ENCODE measurements at places on chromosomes 1 and 21.

DNA sequence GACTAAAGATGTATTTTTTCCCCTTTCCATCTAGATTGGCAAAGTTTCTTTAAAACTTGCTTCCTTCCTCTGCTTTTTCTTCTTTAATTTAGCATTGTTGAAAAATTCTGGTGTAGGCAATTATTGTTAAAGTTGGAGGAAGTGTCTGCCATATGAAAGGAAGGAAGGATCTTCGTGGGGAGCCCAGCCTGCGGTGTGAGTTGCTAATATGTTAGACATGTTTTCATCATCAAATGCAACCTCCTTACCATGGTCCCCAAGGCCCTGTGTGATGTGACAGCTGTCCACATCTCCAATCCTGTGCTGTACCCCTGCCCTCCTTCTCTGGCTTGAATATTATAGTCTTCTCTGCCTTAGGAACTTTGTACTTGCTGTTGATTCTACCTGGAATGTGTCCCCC, 81.0 kb upstream of the ZBTB18 start:
- DNase-seq = no peak

DNA sequence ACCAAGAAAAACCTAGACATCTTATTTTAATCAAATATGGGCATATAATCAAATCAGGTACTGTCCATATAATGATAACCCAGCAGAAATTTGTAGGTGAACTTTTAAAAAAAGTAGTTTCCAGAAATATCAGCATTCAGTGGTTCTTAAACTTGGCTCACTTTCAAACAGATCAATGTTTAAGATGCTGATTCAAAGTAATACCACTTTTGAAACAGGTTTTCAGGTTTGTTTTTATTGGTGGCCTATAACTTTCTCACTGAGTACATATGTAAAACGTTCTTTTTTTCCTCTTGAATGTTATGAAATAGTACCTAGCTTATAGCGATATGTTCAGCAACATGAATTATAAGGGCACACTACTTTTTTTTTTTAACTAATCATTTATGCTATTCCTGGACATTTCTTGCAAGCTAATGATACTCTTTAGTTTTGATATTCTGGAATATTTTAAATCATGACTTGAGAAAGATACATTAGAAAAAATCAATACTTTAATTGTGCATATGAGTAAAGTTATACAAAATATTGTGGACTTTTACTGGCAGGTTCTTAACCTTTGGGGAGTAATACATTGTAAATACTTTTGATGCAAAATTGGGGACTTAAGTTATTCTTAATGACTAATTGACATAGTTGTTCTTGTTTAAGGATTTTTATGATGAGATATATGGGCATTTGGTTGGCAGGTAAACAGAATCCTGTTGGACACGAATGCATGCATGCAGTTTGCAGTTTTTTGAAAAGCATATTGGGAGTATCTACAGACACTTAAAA, 3.0 kb downstream of the NFIA start:
- no peak for DNase-seq

DNA sequence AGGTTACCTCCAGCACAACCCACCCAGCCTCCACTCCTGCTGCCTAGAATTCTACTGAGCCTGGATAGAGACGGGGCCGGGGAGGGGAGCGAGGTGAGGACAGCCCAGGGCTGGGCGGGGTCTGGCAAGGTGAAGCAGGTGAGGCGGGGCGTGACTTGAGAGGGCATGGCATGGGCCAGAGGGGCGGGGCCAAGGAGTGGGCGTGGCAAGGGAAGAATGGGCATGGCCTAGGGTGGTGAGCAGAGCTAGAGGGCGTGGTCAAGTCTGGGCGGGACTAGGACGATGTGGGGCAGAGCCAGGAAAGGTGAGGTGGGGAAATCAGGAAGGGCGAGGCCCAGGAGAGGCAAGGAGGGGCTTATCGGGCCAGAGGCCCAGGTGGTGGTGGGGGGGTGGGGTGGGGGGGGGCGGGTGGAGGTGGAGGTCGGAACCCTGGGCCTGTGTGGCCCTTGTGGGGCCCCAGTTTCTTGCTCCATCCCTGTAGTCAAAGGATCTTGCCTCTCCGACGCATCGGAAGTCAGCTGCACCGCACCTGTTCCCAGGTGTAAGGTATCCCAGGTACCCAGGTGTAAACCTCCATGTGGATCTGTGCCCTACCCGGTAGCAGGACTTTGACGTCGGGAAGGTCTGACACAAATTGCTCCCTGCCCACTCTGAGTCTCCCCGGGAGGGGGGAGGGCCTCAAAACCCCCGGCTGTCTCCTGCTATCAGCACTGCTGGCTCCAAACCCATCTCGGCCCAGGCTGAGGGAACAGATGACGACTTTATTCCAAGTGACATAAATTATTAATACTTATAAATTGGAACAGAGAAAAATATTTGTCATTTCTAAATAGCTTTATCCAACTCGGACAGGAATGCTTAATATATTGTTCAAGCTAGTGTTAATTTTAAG, 32.9 kb upstream of the UTS2 start:
- DNase-seq = no peak

DNA sequence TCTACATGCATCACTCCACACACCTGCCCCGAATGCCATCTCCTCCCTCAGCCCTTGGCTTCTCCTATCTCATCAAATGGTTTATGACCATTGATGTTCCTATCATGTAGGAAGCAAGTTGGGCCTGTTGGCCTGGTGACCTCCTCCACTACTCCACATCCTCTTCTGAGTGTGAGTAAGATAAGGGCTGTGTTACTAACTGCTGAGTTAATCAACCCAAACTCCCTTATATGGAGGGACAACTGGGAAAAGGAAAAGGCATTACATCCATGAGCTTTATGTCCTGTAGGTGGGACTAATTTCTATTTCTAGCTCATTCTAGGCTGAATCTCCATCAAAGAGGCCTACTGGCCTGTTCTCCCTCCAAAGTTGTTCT, 57.6 kb downstream of the WLS start:
- DNase-seq = no peak

DNA sequence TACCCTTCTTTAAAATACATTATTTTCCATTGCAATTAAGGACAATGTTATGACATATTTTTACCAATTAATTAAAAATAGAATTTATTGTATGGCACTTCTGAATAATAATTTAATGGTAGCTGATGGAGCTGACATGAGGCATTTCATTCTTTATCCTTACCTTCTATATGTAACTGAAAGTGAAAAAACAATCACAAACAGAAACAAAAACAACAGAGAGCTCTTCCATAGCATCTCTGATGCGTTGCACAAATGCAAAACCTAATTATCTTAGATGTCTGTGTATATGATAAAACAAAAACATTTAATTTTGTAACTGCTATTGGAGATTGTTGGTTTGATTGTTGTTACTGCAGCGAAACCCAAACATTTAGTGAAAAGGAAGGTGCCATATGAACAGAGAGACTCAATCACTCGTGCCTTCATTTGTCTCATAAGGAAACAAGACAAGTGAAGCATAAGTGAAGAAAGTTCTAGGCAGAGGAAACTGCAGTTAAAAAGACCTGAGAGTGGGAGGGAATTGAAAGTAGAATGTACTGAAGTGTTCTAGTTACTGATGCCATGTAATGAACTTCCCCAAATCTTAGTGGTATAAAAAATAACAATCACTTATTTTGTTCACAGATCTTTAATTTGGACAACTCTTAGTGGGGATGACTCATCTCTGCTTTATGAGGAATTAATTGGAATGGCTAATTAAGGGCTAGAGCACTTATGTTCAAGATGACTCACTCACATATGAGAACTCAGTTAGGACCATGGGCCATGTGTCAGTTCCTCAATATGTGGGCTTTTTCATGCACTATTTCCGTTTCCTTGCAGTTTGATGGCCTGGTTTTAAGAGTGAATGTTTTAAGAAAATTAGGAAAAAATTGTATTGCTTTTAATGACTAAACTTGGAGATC, 245.0 kb upstream of the OLFM3 start:
- DNase-seq = no peak

DNA sequence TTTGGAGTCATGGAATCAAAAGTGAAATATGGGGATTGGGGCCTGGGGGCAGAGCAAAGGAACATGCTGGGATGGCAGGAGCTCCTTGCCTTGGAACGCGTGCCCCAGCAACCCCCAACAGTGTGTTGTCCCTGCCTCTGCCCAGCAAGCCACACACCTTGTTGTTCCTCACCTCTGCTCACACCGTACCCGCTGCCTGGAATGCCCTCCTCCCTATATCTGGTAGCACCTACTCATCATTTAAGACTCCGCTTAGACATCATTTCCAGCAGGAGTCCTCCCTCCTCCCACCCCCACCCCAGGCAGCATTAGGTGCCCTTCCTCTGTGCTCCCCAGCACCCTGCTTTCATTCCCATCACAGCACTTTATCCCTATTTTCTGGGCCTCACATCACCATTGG, 7.8 kb downstream of the NECTIN4 start:
- no peak for DNase-seq

DNA sequence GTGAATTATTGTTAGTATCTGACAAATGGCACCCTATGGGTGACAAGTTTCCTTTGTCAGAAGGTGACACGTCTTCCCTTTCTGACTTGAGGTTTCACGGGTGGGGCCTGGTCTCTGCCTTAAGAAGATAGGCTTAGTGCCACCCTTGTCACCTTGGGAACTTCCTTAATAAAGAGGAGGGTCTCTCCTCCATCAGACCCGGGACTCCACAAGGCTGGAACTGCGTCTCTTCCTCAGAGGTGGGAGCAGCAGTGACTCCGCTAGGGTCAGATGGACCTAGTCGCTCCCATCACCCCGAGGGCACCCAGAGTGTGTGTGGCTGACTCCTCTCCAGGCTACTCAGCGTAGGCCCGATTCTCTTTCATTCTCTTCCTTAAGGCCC, 774 bp upstream of the WDTC1 start:
- peak; percentile 48 for DNase-seq

DNA sequence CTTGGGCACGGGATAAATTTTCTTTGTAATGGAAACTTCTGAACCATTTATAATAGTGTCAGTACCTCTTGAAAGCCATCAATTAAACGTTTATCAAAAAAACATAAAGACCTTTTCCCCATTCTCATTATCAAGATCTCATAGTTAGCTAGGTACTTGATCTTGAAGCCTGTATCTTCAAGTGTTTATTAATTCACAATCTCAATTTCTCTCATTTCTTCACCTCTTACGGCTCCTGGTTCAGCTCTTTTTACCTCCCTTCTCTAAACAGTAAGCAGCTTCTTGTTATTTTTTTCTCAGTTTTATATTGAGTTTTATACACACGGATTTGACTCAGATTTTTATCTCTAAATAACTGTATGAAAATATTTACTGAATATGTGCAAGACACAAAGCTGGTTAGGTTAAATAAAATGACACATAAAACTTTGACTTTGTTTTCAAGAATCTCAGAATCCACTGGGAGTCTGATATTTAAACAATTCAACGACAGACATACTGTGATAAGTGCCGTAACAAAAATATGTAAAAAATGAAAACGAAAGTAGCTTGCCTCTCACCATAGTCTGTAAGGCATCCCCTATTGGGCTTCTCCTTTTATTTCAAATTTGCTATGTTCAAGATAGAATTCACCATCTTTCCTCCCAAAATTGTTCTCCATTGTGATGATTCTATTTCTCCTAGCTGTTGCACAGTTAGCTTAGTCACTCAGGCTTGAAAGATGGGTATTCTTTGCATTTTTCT, 411.6 kb upstream of the ZRANB2 start:
- DNase-seq = no peak

- DNase-seq = no peak
Observed at GRCh38 chr1:179341943-179342547, 23.7 kb upstream of the AXDND1 start.

DNA sequence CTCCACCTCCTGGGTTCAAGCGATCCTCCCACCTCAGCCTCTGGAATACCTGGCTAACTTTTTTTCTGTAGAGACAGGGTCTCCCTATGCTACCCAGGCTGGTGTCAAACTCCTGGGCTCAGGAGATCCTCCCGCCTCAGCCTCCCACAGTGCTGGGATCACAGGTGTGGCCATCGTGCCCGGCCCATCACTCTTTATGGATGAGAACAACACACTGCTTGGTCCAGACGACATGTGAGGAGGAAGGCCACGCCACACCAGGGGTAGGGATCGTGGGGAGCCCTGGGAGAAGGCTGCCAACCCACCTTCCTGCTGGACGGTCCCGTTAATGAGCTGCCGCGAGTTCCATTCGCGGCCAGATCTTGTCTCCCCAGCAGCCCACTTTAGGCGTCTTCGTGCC, 5.0 kb upstream of the GABRD start:
- DNase-seq = no peak

DNA sequence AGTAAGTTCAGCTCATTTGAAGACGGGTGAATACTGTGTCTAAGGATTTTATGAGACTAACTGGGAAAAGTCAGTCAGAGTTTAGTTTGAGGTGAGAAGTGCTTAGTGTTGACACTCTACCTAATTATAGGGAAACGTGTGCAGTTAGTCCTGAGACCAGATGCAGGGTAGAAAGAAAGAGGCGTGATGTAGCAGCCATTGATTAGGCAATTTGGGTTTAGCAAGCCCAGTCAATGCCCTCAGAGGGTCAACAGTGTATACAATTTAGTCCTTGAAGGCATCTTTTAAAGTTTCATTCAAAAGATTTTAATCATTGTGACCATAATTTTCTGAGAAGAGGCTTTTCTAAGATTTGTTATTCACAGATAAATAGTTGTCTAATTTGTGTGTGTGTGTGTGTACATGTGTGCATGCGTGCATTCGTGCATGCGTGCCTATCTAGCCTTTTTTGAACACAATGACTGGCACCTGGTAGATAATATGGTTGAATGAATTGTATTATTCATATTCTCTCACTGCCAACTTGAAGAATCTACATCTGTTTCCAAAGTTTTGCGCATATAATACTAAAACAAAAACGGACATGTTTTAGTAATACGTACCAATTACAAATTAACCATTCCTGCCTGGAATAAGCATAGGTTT, 332.9 kb downstream of the SRGAP2C start:
- no peak for DNase-seq

GRCh38 chr1:115338457-115338820, 390 bp upstream of the NGF start:
- no peak for DNase-seq

GRCh38 chr1:33000427-33001026, 35.9 kb upstream of the RNF19B start:
- DNase-seq = no peak

DNA sequence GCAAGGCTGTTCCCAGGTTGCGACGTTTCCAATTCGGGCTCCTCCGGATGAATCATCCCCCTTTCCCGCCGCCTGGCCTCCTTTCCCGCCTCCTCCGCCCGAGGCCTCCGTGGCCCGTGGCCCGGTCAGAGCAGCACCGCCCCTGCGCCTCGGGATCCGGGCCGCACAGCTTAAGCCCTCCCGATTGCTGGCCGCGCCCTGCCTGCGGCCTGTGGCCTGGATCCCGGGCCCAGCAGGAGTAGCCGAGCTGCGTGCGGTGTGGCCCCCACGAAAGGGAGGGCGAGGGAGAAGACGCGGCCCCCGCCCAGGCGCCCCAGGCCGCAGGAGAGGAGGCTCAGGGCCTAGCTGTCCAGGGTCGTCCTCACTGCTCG, 1.0 kb downstream of the TMEM200B start:
- DNase-seq = no peak
